SIG-M5 (cell line): ENCODE measurements at places on chromosomes 4 and X.
A peak's percentile ranks its signal among the peaks of the same experiment; 100 is the strongest.

DNA sequence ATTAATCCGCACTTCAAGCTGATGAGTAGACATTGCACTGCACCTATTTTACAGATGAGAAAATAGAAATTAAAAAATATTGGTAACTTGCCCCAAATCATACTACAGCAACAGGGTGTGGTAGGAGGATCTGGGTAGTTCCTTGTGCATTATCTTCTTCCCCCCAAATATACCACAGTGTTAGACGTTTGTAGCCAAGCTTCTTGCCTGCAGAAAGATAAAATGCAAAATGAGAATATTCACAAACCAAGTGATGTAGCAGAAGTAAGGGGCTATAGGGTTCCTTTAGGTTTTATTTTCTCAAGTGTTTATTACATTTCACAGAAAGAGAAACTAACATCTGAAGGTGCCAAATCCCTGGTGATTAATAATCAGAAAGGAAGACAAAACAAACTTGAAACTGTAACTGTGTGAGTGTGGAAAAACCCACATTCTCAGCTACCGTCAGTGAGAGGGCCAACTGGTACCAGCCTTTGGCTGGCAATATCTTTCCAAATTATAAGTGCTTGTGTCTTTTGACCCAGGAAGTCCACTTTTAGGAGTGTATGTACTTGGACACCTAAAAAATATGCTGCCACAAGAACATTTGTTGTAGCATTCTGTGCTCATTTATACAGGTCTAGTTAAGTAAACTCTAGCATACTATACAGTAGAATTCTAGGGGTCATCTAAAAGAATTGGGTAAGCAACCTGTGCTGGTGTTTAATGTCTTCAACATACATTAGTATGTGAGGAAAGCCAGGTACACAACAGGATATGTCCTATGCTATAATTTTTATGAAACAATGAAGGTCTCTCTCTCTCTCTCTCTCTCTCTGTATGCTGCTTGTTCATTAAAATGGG, 6.7 kb upstream of the CD38 start:
- no peak for DNase-seq

- DNase-seq: no peak
Observed at GRCh38 chr4:56746639-56747038, 65.5 kb upstream of the HOPX start.

- DNase-seq: no peak
Observed at GRCh38 chr4:3302173-3302785, 9.5 kb downstream of the RGS12 start.

DNA sequence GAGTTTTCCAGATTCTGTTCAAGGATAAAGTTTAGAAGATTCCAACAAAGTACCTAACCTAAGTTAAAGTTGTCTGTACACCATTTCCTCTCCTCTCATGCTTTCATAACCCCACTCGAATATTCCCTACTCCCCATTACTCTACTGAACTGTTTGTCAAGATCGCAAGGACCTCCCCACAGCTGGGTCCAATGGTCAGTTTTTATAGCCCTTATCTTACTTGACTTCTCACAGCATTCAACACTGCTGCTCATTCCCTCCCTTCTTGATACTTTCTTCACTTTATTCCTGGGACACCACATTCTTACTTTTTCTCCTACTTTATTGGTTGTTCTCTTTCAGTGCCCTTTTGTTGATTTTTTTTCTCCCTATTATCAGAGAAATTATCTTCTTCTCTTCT, 30.9 kb downstream of the QDPR start:
- DNase-seq: no peak

DNA sequence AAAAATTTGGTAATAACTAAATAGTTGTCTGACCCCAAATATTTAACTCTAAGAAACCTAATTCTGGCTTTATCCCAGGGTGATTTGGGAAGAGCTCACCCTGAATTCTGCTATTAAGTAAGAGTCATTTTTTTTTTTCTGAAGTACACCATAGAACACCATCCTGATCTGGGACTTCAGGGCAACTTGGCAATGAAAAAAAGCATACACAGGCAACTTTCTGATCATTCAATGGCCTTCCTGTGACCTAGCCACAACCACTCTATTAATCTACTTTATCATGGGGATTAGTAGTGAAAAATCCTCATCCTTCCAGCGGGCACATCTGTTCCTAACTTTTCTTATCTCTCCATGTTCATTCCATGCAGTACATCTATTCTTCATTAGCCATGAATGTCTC, 333.2 kb upstream of the MAD2L1 start:
- no peak for DNase-seq

GRCh38 chr4:20194123-20195013, 57.3 kb upstream of the SLIT2 start:
- DNase-seq: no peak

- peak; percentile 4 for DNase-seq
Observed at GRCh38 chr4:145557720-145558119, 61.5 kb upstream of the MMAA start.

- no peak for DNase-seq
Observed at GRCh38 chrX:151815398-151815797, 80.9 kb downstream of the CNGA2 start.

GRCh38 chrX:71541210-71542022, 8.5 kb downstream of the OGT start:
- DNase-seq: peak; percentile 79

GRCh38 chr4:100833906-100834305, 316.1 kb upstream of the EMCN start:
- no peak for DNase-seq

GRCh38 chr4:77044461-77045150, 31.2 kb downstream of the CCNI start:
- DNase-seq: no peak

DNA sequence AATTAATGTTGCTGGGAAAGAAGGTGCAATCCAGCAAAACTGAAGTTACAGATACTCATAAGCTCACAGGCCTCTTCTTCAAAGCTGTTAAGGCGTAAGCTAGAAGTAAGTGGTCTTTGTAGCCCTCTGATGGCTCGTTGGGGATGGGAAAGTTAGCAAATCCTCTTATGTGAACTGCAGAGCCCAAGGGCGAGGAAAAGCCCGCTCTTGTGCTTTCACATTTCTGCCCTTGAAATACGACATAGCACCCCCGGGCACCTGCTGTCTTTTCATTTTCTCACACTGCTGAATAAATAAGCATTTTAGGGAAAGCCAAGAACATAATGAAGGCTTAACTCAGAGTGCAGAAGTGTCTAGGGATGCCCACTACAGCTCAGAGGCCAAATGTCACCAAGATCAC, 73.1 kb upstream of the SORBS2 start:
- DNase-seq: no peak

DNA sequence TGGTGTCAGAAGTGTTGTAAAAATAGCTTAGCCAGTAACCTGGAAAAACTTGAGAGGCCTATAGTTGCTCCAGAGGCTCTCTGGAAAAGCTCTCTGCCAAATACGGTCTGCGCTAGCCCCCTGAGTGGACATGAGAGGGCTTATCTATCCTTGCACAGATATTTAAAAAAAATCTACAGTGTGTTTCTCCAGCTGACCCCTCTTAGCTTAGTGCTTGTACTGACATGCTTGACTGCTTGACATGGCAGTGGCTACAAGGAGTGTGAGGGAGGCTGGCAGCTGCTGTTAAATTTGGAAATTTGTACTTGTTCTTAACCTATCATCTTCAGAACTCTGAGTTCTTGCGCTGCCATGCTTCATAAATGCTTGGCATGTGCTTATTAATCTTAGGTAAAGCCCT, 229.2 kb downstream of the RBMX2 start:
- no peak for DNase-seq

- no peak for DNase-seq
Observed at GRCh38 chr4:2273657-2274319, 11.9 kb upstream of the MXD4 start.

GRCh38 chr4:94068753-94069719, 138.6 kb upstream of the SMARCAD1 start:
- no peak for DNase-seq

DNA sequence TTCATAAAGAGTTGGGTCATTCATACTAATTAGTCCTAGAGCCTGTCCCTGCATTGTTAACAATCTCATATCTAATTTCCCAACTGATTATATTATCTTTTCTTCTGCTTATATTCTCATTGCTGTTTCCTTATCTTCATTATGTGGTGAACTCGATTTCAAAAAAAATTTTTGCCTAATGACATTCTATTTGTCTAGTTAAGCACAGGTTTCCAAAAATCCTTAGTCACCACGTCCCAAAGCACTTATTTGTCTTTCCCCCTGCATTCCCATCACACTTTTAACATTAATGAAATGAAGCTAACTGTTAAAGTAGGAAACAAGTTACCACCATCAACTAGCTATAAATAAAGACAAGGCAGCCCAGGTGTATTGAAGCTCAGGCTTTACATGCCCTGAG, 131.1 kb downstream of the IQCM start:
- DNase-seq: no peak

GRCh38 chr4:82810176-82810575, 11.6 kb upstream of the SCD5 start:
- DNase-seq: no peak

DNA sequence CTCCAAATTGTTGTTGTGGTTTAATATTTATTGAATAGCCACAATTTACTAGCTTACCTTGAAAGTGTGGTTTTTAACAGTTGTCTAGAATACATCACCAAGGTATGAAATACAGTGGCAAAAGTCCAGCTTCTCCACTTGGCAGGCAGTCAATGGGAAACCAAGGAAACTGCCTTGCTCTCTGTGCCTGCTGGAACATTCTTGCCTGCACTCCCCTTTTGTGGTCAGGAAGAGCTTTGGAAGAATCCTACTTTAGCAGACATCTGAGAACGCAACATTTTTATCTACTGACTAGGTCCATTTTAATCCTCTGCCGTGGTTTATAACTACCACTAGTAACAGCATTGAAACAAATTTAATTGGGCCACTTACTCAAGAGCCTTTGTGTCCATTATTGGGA, 64.5 kb downstream of the TENM3 start:
- DNase-seq: no peak

DNA sequence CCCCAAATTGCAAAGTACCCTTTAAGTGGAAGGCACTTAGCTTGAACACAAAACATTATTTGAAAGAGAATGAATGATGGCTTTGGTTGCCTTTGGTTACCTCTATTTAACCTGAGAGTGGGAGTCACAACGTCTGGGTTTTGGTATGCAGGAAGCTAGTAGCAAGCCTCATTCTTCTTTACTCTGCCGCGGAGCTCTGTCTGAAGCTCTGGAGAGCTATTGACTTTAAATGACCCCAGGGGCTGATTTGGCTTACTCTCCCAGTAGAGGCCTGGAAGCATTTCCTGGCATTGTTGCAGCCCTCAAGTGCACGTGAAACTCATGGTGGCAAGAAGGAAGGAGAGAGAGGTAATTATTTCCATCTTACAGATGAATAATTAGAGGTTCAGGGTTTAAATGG, 81.8 kb upstream of the MAGEA4 start:
- DNase-seq: no peak

- DNase-seq: no peak
Observed at GRCh38 chr4:175811228-175811627, 836 bp downstream of the GPM6A start.

DNA sequence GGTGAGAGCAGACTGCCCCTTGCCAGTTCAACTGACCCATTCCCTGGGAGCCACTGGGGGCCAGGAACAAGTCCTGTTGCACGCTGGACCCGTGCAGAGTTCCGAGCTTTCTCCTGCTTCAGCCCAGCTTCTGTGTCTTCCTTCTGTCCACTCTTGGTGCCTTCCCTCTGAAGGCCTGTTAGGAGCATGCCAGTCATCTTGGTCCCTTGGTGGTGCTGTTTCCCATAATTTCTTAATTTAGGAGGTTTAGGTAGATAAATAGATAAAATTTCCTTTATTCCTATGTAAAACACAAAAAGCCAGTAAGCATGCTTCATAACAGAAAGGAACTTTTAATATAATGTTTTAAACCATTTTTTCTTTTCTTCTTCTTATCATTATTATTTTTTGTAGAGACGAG, 672.7 kb downstream of the CCSER1 start:
- DNase-seq: no peak

- no peak for DNase-seq
Observed at GRCh38 chrX:110671068-110671803, 124.4 kb downstream of the CHRDL1 start.

DNA sequence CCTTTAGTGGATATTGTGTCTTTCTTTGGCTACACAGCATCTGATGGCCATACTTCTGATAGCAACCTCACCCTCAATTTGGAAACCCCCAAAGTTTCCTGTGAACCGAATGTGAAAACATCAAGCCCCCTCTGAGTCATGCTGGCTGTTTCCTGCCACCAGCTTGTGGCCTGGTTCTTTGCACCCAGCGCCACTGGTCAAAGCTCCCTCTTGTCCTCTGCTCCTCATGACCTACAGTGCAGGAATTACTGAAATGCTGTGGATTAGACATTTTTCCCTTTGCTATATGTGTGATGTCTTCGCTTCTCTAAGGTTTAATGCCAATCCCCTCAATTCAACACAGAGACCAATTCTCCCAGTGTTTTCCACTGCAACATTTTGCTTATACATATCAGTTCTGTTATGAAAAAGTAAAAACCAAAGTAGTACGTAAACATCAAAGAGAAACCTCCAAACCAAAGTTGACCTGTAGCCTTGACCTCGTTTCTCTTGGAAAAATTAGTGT, 224.0 kb upstream of the TENM3 start:
- DNase-seq: no peak

- no peak for DNase-seq
Observed at GRCh38 chrX:23822841-23823240, 39.9 kb downstream of the SAT1 start.

DNA sequence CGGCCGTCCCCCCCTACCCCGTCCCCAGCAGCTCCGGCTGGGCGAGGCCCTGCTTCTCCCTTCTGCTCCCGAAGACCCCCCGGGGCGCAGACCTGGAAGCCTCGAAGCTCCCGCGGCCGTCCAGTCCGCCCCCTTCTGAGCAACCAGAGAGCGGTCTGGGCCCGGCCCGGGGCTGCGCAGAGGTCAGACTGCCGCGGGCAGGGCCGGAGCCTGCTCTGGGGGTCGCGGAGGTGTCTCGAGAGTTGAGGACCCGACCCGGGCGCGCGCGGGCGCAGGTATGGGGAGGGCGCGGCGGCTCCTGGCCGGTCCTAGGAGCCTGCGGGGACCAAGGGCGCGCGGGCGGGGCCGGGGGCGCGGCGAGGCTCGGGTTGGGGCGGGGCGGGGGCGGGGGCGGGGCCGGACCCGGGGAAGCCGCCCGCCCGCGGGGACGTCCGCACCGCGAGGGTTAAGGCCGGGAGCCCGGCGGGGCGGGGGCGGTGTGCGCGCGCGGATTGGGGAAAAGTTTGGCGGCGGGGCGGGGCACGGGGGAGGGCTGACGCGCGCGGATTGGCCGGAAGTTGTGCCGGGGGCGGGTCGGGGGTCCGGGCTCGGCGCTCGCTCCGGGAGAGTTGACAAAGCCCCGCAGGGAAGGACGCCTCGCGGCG, at the start of gene FGFRL1:
Gene FGFRL1, plus strand, starts transcription at position 605 of the 644 bp plus-strand sequence. CDS start 860 bp downstream, outside the sequence.
- DNase-seq: no peak

DNA sequence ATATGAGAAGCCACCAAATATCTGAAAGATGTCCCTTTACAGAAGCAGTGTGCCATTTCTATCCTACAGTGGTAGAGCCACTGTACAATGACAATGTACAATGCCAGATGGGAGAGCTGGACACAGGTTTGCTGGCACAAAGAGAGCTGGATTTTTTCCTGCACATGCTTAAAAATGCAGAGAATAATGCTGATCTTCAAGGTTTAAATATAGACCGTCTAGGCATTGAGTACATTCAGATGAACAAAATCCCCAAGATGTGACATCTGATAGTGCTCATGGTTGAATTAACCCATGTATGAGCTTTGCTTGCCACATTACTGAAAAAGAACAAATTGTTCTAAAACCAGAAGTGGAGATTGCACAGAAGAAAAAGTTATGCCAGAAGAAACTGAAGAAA, 11.7 kb downstream of the ADGRL3 start:
- DNase-seq: no peak
